ENCODE measurements at places on chromosomes 6 and 20. TPM values are rescaled to one million over a fixed set of nuclear protein-coding genes. Genes with fewer than 3 reads are reported as not detected.

DNA sequence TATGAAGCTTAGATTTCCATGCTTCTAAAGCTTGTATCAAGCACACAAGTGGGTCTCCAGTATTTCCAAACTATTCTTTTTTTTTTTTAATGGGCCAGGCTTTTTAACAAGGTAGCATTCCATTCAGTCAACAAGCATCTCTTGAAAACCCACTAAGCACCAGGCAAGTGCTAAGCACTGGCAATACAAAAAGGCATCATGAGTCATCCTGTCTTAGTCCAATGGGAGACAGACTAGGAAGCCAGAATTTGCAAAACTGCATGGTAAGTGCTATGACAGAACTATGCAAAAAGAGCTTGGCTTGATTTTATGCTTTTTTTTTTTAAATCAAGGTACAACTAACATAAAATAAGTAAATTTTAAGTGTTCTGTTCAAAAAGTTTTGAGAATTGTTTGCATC is 109.3 kb upstream of the DST start:
- H3K4me3 ChIP-seq: no peak overlapping the region
- H3K27ac ChIP-seq: no peak overlapping the region
- H3K36me3 ChIP-seq: no peaks in the 10 kb centered on the region
- H3K27me3 ChIP-seq: no peaks in the 10 kb centered on the region
- H3K4me1 ChIP-seq: peaks cover 8% of the 10 kb centered on the region

GRCh38 chr6:139640448-139640847 is 266.0 kb upstream of the CITED2 start:
- no peaks in the 10 kb centered on the region for H3K36me3 ChIP-seq
- peaks cover 2% of the 10 kb centered on the region for H3K4me1 ChIP-seq
- no peak overlapping the region for H3K4me3 ChIP-seq
- no peak overlapping the region for H3K27ac ChIP-seq
- no peaks in the 10 kb centered on the region for H3K27me3 ChIP-seq

DNA sequence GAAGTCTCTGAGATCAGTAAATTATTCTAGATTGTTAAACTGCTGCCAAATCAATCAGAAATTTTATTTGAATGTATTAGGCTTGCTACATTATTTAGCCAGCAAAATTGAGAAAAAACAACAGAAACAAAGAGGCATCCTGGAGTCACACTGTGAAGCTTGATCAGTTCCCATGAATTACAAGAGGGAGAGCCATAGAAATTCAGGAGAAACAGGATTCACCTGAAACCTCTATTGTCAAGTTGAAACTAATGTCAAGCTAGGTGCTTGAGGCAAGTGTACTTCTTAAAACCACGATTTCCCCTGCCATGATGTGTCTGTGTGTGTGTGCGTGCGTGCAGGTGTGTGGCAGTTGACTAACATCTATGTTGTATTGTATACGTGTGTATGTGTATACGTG is 439.1 kb upstream of the NOX3 start:
- H3K27me3 ChIP-seq: no peaks in the 10 kb centered on the region
- no peaks in the 10 kb centered on the region for H3K36me3 ChIP-seq
- no peak for DNase-seq

GRCh38 chr20:46214824-46215488 is 93.3 kb downstream of the CDH22 start:
- DNase-seq: peak; percentile 92
- peaks cover 2% of the 10 kb centered on the region for H3K27me3 ChIP-seq
- H3K27ac ChIP-seq: no peak overlapping the region
- peaks cover 9% of the 10 kb centered on the region for H3K36me3 ChIP-seq
- peaks cover 28% of the 10 kb centered on the region for H3K4me1 ChIP-seq
- no peak overlapping the region for H3K4me3 ChIP-seq

GRCh38 chr6:170462366-170463020 is 90.6 kb downstream of the PSMB1 start:
- no peak overlapping the region for H3K27ac ChIP-seq
- no peaks in the 10 kb centered on the region for H3K27me3 ChIP-seq
- H3K36me3 ChIP-seq: peaks cover 4% of the 10 kb centered on the region
- peaks cover 7% of the 10 kb centered on the region for H3K4me1 ChIP-seq
- no peak overlapping the region for H3K4me3 ChIP-seq

GRCh38 chr6:141212296-141212695 is 920.4 kb upstream of the GJE1 start:
- no peaks in the 10 kb centered on the region for H3K36me3 ChIP-seq
- DNase-seq: no peak
- H3K4me1 ChIP-seq: no peaks in the 10 kb centered on the region

- H3K4me3 ChIP-seq: no peak overlapping the region
- peaks cover 3% of the 10 kb centered on the region for H3K36me3 ChIP-seq
- DNase-seq: no peak
- peaks cover 3% of the 10 kb centered on the region for H3K27me3 ChIP-seq
- no peak overlapping the region for H3K27ac ChIP-seq
Measured at GRCh38 chr6:150252714-150253444, 110.0 kb downstream of the PPP1R14C start.

DNA sequence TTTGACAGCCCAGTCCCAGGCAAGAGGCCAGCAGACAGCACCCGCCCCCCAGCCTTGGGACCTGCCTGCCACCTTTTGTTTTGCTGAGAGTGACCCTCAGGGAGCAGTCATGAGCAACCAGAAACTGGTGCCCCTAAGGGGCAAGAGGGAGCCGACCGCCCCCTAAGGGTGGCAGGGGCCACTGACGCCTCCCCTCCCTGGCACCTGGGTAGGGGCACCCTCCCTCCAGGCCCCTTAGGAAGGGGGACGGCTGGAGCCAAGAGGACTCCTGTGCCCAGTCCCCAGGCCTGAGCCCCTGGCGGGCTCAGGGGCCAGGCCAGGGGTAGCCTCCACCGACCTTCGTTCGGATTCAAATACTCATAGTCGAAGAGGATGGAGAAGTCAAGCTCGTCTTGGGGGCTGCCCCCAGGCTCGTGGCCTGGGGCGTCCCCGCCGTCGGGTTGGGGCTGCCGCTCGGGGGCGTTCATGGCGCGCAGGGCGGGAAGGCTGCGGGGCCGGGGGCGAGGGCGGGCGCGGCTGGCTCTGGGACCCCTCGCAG is 417 bp downstream of the NFATC2 start:
- no peaks in the 10 kb centered on the region for H3K36me3 ChIP-seq
- peak overlapping the region; percentile 84 for H3K27ac ChIP-seq
- H3K4me1 ChIP-seq: peaks cover 21% of the 10 kb centered on the region
- peaks cover 25% of the 10 kb centered on the region for H3K27me3 ChIP-seq
- H3K4me3 ChIP-seq: peak overlapping the region; percentile 5

GRCh38 chr20:39631557-39631956 is 669.4 kb downstream of the DHX35 start:
- peaks cover 4% of the 10 kb centered on the region for H3K27me3 ChIP-seq
- H3K36me3 ChIP-seq: no peaks in the 10 kb centered on the region
- DNase-seq: no peak
- H3K27ac ChIP-seq: no peak overlapping the region
- H3K4me1 ChIP-seq: no peaks in the 10 kb centered on the region

GRCh38 chr20:5127204-5127858 is 523 bp downstream of the CDS2 start:
- H3K4me3 ChIP-seq: peak overlapping the region; percentile 66
- H3K27ac ChIP-seq: peak overlapping the region; percentile 86
- H3K4me1 ChIP-seq: peaks cover 21% of the 10 kb centered on the region
- DNase-seq: peak; percentile 65

DNA sequence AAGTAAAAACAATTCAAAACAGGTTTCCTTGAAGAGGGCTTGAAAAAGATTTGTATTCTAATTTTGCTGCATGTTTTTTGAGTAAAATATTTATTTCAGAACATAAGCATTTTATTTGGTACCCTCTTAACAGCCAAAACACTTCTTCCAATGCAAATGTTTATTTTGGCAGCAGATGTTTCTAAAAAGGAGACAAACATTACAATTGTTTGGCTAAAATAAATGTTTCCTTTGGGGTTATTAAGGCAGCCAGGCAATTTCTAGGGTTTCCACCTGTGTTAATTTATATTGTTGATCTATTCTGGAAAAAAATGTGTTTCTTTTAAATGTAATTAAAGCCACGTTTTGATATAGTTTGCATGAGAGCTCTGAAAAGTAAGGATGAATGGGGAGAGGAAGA is 56.6 kb downstream of the ARID1B start:
- H3K27ac ChIP-seq: no peak overlapping the region
- peaks cover 6% of the 10 kb centered on the region for H3K36me3 ChIP-seq
- no peaks in the 10 kb centered on the region for H3K4me1 ChIP-seq
- no peak overlapping the region for H3K4me3 ChIP-seq
- H3K27me3 ChIP-seq: no peaks in the 10 kb centered on the region

DNA sequence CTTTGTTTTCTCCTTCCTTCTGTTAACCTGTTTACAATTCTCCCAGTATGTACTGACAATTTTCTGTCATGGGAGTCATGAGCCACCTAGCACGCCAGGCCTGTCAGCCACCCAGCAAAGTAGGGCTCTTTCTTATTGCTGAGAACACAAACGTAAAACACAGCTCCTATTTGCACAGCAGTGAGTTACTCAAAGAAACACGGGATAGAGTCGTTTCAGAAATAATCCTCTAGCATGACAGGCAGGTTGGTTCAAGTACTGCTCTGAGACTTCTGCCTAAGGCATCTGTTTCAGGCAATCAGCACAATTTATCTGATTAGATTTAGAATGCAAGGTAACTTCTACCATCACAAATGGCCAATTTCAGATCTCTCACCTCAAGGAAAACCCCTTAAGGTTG is 88.8 kb downstream of the CD24 start:
- no peaks in the 10 kb centered on the region for H3K36me3 ChIP-seq
- DNase-seq: no peak
- no peaks in the 10 kb centered on the region for H3K27me3 ChIP-seq
- H3K4me1 ChIP-seq: no peaks in the 10 kb centered on the region
- H3K4me3 ChIP-seq: no peak overlapping the region

GRCh38 chr6:47134476-47135189 is 92.5 kb upstream of the ADGRF1 start:
- no peak overlapping the region for H3K4me3 ChIP-seq
- H3K27ac ChIP-seq: no peak overlapping the region
- no peaks in the 10 kb centered on the region for H3K36me3 ChIP-seq
- no peaks in the 10 kb centered on the region for H3K4me1 ChIP-seq

GRCh38 chr6:44042989-44043478 is 84.2 kb downstream of the MRPL14 start:
- peak overlapping the region; percentile 88 for H3K27ac ChIP-seq
- no peak overlapping the region for H3K4me3 ChIP-seq
- DNase-seq: no peak
- H3K4me1 ChIP-seq: peaks cover 55% of the 10 kb centered on the region

GRCh38 chr6:35052694-35053565 is 88.2 kb downstream of the TCP11 start:
- H3K27ac ChIP-seq: peak overlapping the region; percentile 82
- H3K4me1 ChIP-seq: peaks cover 73% of the 10 kb centered on the region
- peaks cover 13% of the 10 kb centered on the region for H3K36me3 ChIP-seq
- no peak overlapping the region for H3K4me3 ChIP-seq
- DNase-seq: no peak
- no peaks in the 10 kb centered on the region for H3K27me3 ChIP-seq

GRCh38 chr6:117495869-117496268 is 13.4 kb downstream of the DCBLD1 start:
- no peak overlapping the region for H3K4me3 ChIP-seq
- H3K27me3 ChIP-seq: no peaks in the 10 kb centered on the region
- H3K4me1 ChIP-seq: no peaks in the 10 kb centered on the region

- no peak overlapping the region for H3K27ac ChIP-seq
- no peak overlapping the region for H3K4me3 ChIP-seq
Measured at GRCh38 chr20:49682278-49682677, 31.4 kb downstream of the B4GALT5 start.

- peaks cover 14% of the 10 kb centered on the region for H3K27me3 ChIP-seq
- H3K27ac ChIP-seq: no peak within 1 kb of the TSS
- no peak for DNase-seq
- peaks cover 13% of the 10 kb centered on the region for H3K4me1 ChIP-seq
- H3K4me3 ChIP-seq: peak within 1 kb of the TSS; percentile 31
- H3K36me3 ChIP-seq: no peaks in the 10 kb centered on the region
Measured at GRCh38 chr6:17101422-17102257, at the start of gene STMND1. Gene STMND1 (plus strand): TSS chr6:17102050. CDS start chr6:17102258, 208 bp downstream.

GRCh38 chr6:34447910-34448309 is 18.0 kb upstream of the PACSIN1 start:
- no peak overlapping the region for H3K4me3 ChIP-seq
- peaks cover 4% of the 10 kb centered on the region for H3K4me1 ChIP-seq
- H3K27ac ChIP-seq: no peak overlapping the region
- H3K36me3 ChIP-seq: no peaks in the 10 kb centered on the region

GRCh38 chr6:130775411-130776012 is 51.7 kb upstream of the SMLR1 start:
- H3K4me3 ChIP-seq: no peak overlapping the region
- no peak overlapping the region for H3K27ac ChIP-seq
- H3K36me3 ChIP-seq: no peaks in the 10 kb centered on the region
- no peak for DNase-seq
- no peaks in the 10 kb centered on the region for H3K27me3 ChIP-seq

GRCh38 chr20:37259031-37259430 is 2.6 kb downstream of the GHRH start:
- peaks cover 10% of the 10 kb centered on the region for H3K4me1 ChIP-seq
- no peaks in the 10 kb centered on the region for H3K27me3 ChIP-seq
- no peak overlapping the region for H3K27ac ChIP-seq
- H3K4me3 ChIP-seq: no peak overlapping the region
- H3K36me3 ChIP-seq: no peaks in the 10 kb centered on the region

- H3K27ac ChIP-seq: peak overlapping the region; percentile 86
- H3K4me3 ChIP-seq: no peak overlapping the region
- H3K27me3 ChIP-seq: no peaks in the 10 kb centered on the region
- DNase-seq: no peak
Measured at GRCh38 chr20:51631011-51631950, 88.8 kb upstream of the NFATC2 start.

GRCh38 chr6:145670311-145670710 is 65.0 kb downstream of the EPM2A start:
- H3K36me3 ChIP-seq: peaks cover 3% of the 10 kb centered on the region
- H3K27me3 ChIP-seq: no peaks in the 10 kb centered on the region
- H3K4me3 ChIP-seq: no peak overlapping the region
- no peak for DNase-seq
- H3K27ac ChIP-seq: no peak overlapping the region

- H3K4me1 ChIP-seq: no peaks in the 10 kb centered on the region
- no peaks in the 10 kb centered on the region for H3K36me3 ChIP-seq
- H3K27me3 ChIP-seq: no peaks in the 10 kb centered on the region
- no peak overlapping the region for H3K27ac ChIP-seq
Measured at GRCh38 chr6:92710048-92710447, 709.3 kb downstream of the EPHA7 start.

GRCh38 chr6:100065348-100065747 is 71.3 kb upstream of the MCHR2 start:
- no peak overlapping the region for H3K4me3 ChIP-seq
- H3K27me3 ChIP-seq: no peaks in the 10 kb centered on the region
- no peak overlapping the region for H3K27ac ChIP-seq
- H3K36me3 ChIP-seq: no peaks in the 10 kb centered on the region

GRCh38 chr6:41404182-41404845 is 68.9 kb downstream of the NCR2 start:
- H3K4me1 ChIP-seq: peaks cover 27% of the 10 kb centered on the region
- DNase-seq: no peak
- no peak overlapping the region for H3K27ac ChIP-seq
- H3K4me3 ChIP-seq: no peak overlapping the region

Gene TTK
- 11.4 TPM for total RNA-seq

Gene DEFB132
- total RNA-seq: not detected

Gene YWHAB
- total RNA-seq: 139 TPM

Gene CNR1
- 25.6 TPM for total RNA-seq

Gene SAMD10
- total RNA-seq: 6.9 TPM

Gene GRM1
- total RNA-seq: 3.3 TPM

Gene LY86
- 7.8 TPM for total RNA-seq

Gene SSTR4
- total RNA-seq: 0.89 TPM

Gene DEFB116
- total RNA-seq: not detected

Gene XKR7
- total RNA-seq: 3.7 TPM

Gene KHDRBS2
- total RNA-seq: 9.2 TPM

Gene PRND
- 27.0 TPM for total RNA-seq

Gene GJA1
- total RNA-seq: 1,250 TPM

Gene EBF4
- 17.4 TPM for total RNA-seq

Gene ASIP
- 0.99 TPM for total RNA-seq

Gene LY6G6F
- not detected for total RNA-seq

Gene TCF21
- total RNA-seq: not detected

Gene FAM83C
- not detected for total RNA-seq

Gene PPP1R14C
- 7.8 TPM for total RNA-seq

Measured in spinal cord (tissue), 10 donors.